Hypothalamus (tissue), 51 donors: ENCODE measurements at places on chromosomes 5 and 9.

DNA sequence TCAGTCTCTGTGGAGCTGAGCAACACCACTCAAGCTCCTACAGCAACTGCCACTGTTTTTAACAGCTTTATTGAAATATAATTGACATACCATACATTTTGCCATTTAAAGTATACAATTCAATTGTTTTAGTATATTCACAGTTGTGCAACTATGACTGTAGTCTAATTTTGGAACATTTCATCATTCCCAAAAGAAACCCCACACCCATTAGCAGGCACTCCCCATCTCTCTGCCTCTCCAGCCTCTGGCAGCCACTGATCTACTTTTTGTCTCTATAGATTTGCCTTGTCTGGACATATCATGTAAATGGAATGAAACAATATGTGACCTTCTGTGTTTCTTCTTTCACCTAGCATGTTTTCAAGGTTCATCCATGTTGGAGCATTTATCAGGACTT is 43.5 kb downstream of the RUSC2 start:
- DNase-seq = no peak

GRCh38 chr5:34687269-34688011 is 31.3 kb downstream of the RAI14 start:
- DNase-seq = no peak

GRCh38 chr5:146890066-146890465 is 11.5 kb upstream of the PPP2R2B start:
- DNase-seq = no peak

DNA sequence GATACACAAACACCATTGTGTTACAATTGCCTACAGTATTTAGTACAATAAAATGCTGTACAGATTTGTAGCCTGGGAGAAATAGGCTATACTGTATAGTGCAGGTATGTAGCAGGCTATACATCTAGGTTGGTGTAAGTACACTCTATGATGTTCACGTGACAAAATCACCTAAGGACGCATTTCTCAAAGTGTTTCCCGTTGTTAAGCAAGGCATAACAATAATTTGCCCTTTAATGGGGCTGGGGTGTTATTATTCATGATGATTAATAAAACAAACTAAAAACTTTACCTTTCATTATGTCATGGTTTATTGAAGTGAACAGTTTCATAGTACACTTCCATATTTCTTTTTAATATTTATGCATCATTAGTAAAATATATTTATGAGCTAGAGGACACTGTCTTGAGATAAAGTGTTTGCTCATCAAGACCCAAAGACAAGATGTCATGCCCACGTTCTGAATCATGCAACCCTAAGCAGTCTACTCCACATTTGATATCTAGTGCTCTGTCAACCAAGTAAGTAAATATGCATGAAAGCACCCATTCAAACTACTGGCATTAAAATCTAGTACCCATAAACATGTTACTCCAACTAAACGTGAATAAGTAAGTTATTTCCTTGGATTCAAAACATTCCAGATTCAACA is 220.5 kb downstream of the NR2F1-AS1 start:
- DNase-seq = no peak

GRCh38 chr9:75950998-75951397 is 60.5 kb downstream of the PCSK5 start:
- no peak for DNase-seq

GRCh38 chr9:110141227-110141793 is 66.6 kb downstream of the C9orf152 start:
- no peak for DNase-seq

GRCh38 chr5:78568212-78568611 is 80.4 kb downstream of the LHFPL2 start:
- DNase-seq = peak; percentile 39
